Thyroid gland (tissue), 4 donors: ENCODE measurements at places on chromosomes 12 and 14.
A peak's percentile ranks its signal among the peaks of the same experiment; 100 is the strongest.

DNA sequence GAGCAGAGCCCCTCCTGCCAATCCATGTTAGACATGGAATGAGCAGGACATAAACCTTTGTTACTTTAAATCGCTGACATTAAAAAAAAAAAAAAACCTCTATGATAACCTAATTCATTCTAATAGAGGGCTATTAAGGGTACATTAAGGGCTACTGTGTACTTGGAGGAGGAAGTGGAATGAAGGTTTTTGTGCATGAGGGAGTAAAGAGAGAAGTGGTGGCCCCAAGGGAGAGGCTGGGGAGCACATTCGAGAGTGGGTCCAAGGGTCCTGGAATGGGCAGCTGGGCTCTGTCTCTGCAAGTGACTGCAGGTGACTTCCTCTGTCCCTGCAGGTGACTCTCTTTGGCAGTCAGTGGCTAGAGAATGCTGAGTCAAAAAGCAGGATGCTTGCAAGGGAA, 32.1 kb upstream of the PTGDR start:
- no peak for DNase-seq

DNA sequence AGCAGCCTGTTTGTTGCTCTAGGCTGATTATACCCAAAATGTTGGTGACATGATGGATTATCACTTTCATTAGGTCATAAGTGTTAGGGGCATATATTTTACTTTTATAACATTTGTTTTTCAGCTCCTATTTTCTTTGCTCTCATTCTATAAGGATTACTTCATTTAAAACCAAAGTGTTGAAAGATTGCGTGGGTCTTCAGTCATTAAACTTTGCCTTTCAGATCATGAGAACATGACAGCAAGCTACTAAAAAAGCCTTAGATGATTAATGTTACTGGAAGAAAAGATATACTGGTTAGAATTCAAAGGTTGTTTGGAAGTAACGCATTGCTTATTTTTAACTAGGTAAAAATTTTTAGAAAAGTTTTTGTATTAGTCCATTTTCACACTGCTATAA, 156.8 kb downstream of the ERC1 start:
- DNase-seq, result no peak

DNA sequence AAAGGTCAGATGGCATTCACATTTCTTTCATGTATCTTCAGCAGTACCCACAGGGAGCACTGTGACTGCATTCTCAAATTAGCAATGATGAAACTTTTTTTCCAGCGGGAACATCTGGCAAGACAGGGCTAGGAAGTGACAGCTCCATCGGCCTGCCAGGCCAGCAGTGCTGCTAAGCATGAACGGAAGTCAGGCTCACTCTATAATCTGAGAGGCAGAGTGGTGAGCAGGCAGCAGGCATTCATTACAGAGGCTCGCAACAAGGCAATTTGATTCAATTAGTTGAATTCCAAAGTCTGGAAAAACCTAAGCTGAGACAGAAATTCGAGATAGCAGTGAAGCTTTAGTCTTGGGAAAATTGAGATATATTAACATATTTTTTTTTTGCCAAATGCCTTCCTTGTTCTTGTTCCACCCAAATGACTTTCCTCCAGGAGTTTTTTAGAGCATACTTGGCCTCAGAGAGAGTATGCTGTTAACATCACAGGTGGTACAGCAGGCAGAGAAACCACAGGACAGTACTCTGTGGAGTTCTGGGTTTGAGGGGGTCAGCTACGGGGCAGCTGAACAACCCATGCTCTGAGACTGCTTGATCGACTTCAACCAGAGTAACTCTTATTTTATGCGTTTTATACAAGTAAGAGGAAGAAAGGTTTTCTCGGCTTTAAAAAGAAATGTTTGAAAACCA, 414.9 kb downstream of the APAF1 start:
- no peak for DNase-seq

- DNase-seq, result peak; percentile 29
Observed at GRCh38 chr14:63524537-63525155, 18.5 kb downstream of the PPP2R5E start.

- DNase-seq, result no peak
Observed at GRCh38 chr12:119694111-119694510, 26.2 kb downstream of the PRKAB1 start.

DNA sequence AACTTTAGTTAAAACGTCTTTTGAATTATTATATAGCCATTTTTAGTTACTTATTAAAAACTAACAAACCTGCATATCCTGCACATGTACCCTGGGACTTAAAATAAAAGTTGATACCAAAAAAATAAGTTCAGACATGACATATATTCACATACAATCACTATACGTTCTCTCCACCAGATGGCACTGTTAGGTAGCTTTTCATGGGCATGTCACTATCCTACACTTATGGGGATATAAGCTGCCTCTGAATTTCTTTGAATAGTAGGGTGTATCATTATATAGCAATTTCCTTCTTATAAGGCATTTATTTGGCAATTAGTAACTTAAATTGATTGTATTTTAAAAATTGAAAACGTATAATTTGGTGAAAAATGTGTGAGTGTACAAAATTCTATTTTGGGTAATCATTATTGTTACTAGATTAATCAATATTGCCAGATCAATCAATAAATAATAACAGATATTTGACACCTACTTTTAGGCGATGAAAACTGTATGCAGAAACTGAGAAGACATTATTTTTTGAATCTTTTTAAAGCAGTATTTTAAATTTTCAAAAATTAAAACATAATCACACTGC, 31.8 kb upstream of the OR10A7 start:
- DNase-seq, result peak; percentile 10

GRCh38 chr12:116453631-116454030, 105.5 kb upstream of the MAP1LC3B2 start:
- no peak for DNase-seq

DNA sequence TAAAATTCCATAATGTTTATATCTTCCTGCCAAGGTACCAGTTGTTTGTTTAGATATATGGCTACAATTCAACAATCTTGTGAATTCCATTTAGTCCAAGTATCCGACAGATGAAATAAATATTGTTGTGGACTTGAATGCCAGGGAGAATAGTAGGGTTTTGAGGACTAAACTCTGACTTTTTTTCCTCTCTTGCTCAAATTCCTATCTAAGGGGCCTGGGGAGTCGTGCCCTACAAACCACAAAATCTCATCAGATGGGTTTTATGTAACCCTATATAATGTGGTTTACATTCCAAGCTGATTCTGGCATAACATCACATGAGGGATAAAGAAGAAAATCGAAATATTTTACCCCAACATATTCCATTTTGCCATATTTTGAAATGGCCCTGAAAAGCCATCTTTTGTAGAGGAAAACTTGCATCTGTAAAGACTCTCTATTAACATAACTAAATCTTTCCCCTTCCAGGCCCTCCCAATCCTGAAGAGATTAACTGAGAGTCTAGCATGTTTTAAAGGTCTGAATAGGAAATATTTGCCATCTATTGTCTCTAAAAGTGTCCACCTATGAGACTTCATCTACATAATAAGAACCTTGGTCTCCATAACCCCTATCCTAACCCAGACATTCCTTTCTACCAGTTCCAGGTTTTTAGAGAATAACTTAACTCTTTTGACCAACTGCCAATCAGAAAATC, 184.7 kb upstream of the KITLG start:
- no peak for DNase-seq

GRCh38 chr12:39867631-39868327, 238.1 kb downstream of the SLC2A13 start:
- DNase-seq, result no peak

DNA sequence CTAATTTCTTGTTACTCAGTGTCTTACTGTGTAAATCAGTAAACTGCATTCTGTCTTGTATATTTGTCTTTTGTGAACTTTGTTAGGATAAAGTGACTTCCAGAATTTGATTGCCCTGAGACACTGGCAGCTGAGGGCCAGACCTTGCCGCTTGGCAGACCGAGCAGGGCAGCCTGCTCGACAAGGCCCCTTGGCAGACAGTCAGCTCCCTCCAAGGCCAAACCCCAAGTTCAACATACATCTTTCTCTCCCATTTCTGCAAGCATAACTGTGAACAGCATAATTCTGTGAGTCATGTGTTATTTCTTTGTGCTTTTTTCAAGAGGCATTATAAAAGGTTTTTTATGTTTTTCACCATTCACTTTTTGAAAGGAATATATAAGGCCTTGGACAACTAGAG, 39.2 kb upstream of the BMAL2 start:
- peak; percentile 72 for DNase-seq

DNA sequence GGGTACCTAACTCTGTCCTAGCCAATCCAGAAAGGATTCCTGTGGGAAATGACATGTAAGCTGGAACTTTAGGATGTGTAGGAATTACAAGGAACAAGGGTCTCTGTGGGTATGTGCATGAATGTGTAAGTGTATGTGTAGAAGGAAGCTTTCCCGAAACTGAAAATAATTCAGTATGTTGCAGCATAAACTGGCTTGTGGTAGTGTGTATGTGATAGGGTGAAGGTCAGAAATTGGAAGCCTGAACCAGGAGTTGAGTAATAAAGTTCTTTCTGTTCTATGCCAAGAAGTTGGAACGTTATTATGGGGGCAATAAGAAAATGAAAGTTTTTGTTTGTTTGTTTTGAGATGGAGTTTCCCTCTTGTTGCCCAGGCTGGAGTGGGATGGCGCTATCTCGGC, 323.1 kb upstream of the KITLG start:
- DNase-seq, result no peak
